ENCODE measurements at places on chromosomes 5 and 9.

GRCh38 chr5:160770718-160771117 is 81.3 kb downstream of the ATP10B start:
- DNase-seq, result no peak

- DNase-seq, result no peak
Observed at GRCh38 chr5:145316282-145316681, 518.9 kb downstream of the PRELID2 start.

- no peak for DNase-seq
Observed at GRCh38 chr5:27682600-27682999, 644.2 kb upstream of the CDH9 start.

- no peak for DNase-seq
Observed at GRCh38 chr9:114060711-114061110, 17.4 kb downstream of the AMBP start.

DNA sequence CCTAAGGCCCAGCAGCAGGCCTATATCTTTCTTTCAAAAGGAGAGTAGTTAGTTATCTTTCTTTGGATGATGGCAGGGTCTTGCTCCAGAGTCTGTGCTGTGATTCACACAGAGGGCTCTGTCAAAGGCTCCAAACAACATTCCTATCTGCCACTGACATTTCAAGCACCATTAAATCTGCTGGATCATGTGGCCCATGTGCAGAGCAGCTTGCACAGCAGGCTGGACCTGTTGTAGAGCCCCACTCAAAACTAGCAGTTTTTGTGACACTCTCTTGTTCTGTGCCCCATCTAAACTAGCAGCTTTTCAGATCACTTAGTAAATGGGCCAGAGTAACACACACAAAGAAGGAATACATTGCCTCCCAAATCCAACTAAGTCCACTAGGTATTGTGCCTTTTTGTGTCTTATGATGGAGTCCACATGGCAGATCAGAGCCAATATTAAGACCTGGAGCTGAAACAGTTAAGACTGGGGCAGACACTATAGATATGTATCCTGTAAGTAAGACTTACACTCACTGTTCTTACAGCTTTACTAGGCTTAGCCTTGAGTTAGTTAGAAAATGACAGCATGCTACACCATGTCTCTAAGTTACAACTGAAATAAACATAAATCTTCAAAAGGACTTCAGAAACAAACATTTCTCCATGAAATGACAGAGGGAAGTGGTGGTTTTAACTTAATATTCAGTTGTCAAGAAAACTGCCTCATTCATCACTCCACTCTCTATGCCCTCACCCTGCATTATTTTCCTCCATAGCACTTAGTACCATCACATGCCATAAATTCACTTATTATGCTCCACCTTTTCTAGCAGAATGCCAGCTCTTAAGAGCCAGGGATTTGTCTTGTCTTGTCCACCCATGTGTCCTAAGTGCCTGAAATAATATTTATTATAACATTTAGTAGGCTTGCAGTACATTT is 400.9 kb downstream of the RAB3C start:
- no peak for DNase-seq

DNA sequence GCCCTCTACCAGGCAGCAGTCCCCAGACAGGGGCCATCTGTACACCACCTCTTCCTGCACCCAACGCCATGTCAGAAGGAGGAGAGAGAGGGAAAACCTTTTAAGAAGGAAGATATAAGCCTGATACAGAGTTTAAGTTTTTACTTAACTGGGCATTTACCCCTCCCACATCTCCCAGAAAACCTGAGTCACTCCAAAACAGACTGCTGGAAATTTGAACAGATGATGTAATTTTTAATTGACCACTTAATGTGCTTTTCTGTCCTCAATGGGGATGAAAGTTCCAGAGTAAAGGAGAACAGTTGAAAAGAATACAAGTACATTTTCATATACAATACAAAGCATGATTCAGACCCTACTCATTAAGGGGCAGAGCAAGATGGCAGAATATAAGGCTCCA is 63.9 kb downstream of the TTC39B start:
- DNase-seq, result no peak

DNA sequence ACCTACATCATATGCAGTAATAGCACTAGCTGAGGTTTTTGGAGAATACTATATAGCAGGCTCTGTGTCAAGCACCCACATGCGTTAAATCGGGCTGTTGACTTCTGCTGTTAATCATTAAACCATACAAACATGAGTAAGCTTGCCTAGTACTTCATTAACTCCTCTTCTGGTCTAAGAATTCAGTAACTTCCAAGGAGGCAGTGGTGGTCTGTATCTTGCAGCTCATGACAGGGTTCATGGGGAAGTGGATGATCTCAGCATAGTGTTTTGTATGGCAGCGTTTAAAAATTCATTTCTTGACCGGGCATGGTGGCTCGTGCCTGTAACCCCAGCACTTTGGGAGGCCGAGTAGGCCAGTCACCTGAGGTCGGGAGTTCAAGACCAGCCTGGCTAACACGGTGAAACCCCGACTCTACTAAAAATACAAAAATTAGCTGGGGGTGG is at the start of gene HAVCR1:
Gene HAVCR1 (minus strand): TSS at position 24 of the 447 bp plus-strand sequence. CDS start 1,173 bp downstream, outside the sequence.
- DNase-seq, result no peak

Data from GM04504 (cell line).